Gastroesophageal sphincter (tissue), 4 donors: ENCODE measurements at places on chromosomes 4 and X.

- H3K4me3 ChIP-seq, result no peak overlapping the region
- no peak overlapping the region for H3K27ac ChIP-seq
- H3K36me3 ChIP-seq, result no peaks in the 10 kb centered on the region
Observed at GRCh38 chr4:19134685-19135084, 1113.1 kb upstream of the LCORL start.

GRCh38 chr4:137283737-137284136, 248.6 kb downstream of the PCDH18 start:
- no peaks in the 10 kb centered on the region for H3K4me1 ChIP-seq
- H3K36me3 ChIP-seq, result no peaks in the 10 kb centered on the region
- no peak overlapping the region for H3K4me3 ChIP-seq
- no peak overlapping the region for H3K27ac ChIP-seq
- no peaks in the 10 kb centered on the region for H3K27me3 ChIP-seq

DNA sequence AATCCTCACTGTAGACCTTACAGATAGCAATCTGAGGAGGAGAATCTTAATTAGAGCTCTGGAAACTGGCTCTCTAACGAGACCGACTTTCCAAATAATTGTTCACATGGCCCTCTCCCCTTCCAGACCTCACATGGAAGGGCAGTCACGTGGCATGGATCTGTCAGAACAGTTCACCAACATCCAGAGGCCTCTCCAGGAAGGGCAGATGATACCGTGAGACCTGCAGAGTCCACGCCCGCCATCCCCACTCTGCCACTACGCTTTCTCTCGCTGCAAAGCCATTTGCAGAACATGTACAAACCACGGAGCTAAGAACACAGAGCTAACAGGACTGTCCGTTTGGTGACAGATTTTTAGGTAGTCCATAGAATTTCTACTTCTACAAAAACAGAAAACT, 20.7 kb downstream of the FAT1 start:
- no peaks in the 10 kb centered on the region for H3K36me3 ChIP-seq
- peak overlapping the region; percentile 85 for H3K27ac ChIP-seq
- ATAC-seq, result no peak
- H3K4me3 ChIP-seq, result no peak overlapping the region
- H3K27me3 ChIP-seq, result no peaks in the 10 kb centered on the region
- H3K4me1 ChIP-seq, result no peaks in the 10 kb centered on the region

DNA sequence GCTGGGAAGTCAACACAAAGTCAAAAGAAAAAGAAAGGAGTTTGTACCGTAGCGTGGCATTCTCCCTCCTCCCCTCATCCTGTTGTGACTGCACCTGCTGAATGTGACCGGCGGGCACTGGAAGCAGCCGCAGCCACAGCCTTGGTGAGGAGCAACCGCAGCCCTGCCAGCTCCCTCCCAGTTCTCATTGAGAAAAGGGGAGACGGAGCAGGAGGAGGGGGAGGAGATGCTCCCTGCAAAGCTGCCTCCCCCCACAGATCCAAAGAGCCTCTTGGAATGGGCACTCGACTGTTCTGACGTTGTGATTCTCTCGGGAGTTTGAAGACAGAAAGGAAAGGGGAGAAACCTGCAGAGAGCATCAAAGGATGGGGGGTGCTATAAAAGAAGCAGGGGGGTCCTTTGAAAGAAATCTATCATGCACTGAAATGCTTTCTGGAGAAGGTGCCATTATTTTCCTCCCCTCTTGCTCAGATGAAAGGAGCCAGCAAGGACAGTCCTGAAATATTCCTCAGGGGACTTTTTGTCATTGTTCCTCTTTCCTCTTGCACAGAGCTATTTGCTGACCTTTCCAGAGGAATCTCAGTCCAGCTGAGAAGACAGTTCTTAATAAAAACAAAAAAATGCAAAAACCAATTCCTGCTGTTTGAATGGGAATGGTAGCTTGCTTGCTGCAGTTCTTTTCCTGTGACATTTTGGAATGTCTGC, 429.7 kb downstream of the MAPK10 start:
- no peak for ATAC-seq
- H3K27me3 ChIP-seq, result no peaks in the 10 kb centered on the region
- no peaks in the 10 kb centered on the region for H3K36me3 ChIP-seq
- H3K27ac ChIP-seq, result no peak overlapping the region
- H3K4me1 ChIP-seq, result peaks cover 5% of the 10 kb centered on the region

GRCh38 chrX:40061871-40062524, 35.8 kb downstream of the BCOR start:
- ATAC-seq, result no peak
- peak overlapping the region; percentile 41 for H3K27ac ChIP-seq
- H3K4me1 ChIP-seq, result peaks cover 19% of the 10 kb centered on the region
- peaks cover 68% of the 10 kb centered on the region for H3K36me3 ChIP-seq

DNA sequence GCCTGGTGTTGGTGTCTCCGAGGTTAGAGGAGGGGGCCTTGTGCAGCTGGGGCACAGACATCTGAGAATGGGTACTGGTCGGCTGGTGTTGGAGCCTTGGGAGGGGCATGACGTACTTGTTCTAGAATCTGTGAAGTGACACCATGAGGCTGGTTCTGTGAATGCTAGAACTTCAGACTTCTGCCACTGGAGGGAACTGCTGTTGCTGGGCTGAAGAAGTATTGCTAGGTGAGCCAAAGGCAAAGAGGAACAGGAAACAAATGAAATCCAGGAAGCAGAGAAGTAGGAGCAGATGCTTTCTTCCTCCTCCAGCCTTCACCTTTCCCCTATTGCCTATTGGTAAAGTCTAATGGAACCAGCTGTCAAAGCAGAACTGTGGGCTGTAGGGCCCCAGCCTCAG, 120.9 kb upstream of the DDIT4L start:
- no peaks in the 10 kb centered on the region for H3K27me3 ChIP-seq
- no peak for ATAC-seq
- no peak overlapping the region for H3K4me3 ChIP-seq
- H3K36me3 ChIP-seq, result no peaks in the 10 kb centered on the region

DNA sequence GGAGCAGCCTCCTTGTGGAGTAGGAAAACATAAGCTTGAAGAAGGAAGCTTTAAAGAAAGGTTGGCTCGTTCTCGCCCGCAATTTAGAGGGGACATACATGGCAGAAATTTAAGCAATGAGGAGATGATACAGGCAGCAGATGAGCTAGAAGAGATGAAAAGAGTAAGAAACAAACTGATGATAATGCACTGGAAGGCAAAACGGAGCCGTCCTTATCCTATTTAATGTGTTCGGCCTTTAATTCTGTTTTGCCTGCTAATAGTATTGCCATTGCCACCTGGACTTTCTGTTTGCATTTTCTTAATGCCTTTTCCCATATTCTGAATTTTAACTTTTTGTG, 1.4 kb downstream of the TCEAL1 start:
- no peaks in the 10 kb centered on the region for H3K4me1 ChIP-seq
- peak overlapping the region; percentile 91 for H3K27ac ChIP-seq
- H3K4me3 ChIP-seq, result peak overlapping the region; percentile 68
- H3K36me3 ChIP-seq, result no peaks in the 10 kb centered on the region
- H3K27me3 ChIP-seq, result no peaks in the 10 kb centered on the region

DNA sequence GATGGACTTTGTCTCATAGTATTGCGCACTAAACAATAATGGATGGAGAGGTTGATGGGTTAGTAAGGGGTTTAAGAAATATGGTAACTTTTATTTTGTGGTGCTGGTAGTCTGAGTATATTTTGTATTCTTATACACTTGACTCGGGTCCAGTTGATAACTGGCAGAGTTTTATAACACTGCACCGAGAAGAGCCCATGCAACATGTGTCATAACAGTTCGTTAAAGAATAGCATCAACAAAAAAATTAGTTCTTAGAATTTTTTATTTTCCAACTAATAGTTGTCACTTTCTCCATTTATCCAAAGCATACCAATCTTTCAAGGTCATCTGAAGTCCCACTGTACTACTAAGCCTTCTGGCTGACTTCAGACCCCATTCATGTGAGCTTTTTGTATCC, 175.1 kb downstream of the SOWAHB start:
- H3K27ac ChIP-seq, result no peak overlapping the region
- peaks cover 9% of the 10 kb centered on the region for H3K4me1 ChIP-seq
- no peak overlapping the region for H3K4me3 ChIP-seq

- peak; percentile 41 for ATAC-seq
- peaks cover 94% of the 10 kb centered on the region for H3K27me3 ChIP-seq
- H3K4me3 ChIP-seq, result no peak overlapping the region
- no peak overlapping the region for H3K27ac ChIP-seq
- no peaks in the 10 kb centered on the region for H3K4me1 ChIP-seq
Observed at GRCh38 chr4:3880615-3881120, 114.5 kb downstream of the ADRA2C start.

DNA sequence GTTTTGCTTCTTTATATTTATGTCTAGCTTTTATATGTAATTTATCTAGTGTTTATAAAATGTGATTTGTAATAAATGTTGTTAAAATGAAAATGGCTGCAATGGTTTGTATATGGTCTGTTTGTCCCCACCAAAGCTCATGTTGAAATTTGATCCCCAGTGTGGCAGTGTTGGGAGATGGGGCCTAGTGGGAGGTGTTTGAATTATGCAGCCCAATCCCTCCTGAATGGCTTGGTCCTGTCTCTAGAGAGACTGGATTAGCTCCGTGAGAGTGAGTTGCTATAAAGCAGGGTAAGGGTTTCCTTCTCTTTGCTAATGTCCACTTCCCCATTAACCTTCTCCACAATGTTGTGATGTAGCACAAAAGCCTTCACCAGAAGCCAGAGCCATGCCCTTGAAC, 30.0 kb upstream of the JADE3 start:
- no peaks in the 10 kb centered on the region for H3K36me3 ChIP-seq
- H3K4me1 ChIP-seq, result no peaks in the 10 kb centered on the region
- no peaks in the 10 kb centered on the region for H3K27me3 ChIP-seq
- H3K27ac ChIP-seq, result no peak overlapping the region

DNA sequence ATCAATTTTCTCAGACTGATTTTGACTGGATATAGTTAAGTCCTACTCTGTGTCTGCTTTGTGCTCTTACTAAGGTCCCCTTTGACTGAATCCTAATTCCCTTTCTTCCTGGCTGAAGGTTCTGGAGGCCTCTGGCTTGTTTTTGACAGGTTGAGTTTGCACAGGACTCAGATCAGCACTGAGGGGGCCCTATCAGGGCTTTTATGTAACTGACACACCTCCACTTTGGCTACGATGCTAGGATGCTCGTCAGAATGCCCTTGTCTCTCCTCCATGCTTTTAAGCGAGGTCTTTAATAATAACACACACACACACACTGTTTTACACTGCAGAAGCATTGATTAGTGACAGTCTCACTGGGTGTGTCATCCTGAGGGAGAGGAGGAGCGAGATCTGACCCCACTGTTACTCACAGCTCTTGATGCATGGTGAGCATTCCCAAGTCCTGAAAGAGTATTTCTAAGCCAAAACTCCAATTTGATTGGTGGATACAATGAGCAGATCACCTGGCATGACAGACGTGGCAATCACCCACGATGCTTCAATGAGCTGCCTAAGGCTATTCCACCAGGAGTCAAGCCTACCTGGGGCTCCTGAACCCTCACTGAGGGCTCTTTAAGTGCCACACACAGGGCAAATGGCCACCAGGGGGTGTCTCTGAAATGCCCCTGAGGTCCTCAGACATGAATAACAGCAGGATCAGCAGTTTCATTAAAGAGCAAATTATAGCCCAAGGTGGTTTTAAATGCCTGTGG, 130.4 kb upstream of the CPEB2 start:
- no peak overlapping the region for H3K27ac ChIP-seq
- no peak overlapping the region for H3K4me3 ChIP-seq
- H3K36me3 ChIP-seq, result no peaks in the 10 kb centered on the region
- H3K27me3 ChIP-seq, result no peaks in the 10 kb centered on the region
- peaks cover 6% of the 10 kb centered on the region for H3K4me1 ChIP-seq

DNA sequence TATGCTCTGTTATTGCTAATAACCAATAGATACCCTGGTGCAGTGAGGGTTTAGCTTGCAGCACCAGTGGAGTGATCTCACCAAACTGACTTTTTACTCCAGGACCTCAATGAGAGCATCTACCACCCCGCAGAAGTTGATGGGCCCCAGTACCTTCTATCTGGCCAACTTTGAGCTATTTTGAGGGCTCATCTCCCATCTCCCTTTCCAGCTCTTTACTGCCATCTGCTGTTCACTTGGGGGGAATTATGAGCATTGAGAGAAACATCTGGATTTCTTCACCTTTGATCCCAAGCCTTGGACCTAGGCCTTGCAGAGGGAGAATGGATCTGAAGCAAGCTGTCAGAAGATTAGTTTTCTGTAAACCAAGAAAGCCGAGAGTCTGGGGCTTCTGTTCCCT, 143.6 kb downstream of the TMEM164 start:
- ATAC-seq, result peak; percentile 65
- H3K36me3 ChIP-seq, result no peaks in the 10 kb centered on the region
- H3K4me1 ChIP-seq, result no peaks in the 10 kb centered on the region

DNA sequence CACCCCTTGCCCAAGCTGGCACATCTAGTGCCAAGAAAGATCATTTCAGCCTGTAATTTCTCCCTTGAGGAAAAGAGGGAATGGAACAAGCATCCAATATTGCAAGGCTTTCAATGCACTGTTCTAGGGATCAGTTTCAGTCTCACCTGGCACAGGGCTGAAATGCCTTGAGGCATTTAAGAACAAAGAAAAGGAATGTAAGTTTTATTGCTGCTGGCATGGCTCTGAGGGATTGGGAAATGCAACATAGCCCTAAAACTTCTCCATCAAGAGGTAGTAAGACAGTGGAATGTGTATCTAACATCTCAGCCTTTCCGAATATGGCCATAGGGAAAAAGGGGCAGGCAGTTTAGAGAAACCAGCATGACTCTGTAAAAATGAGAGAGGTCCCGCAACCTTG, 732.6 kb upstream of the LCORL start:
- no peaks in the 10 kb centered on the region for H3K36me3 ChIP-seq
- no peak for ATAC-seq
- H3K27me3 ChIP-seq, result no peaks in the 10 kb centered on the region
- H3K4me1 ChIP-seq, result no peaks in the 10 kb centered on the region
- no peak overlapping the region for H3K4me3 ChIP-seq
- no peak overlapping the region for H3K27ac ChIP-seq

DNA sequence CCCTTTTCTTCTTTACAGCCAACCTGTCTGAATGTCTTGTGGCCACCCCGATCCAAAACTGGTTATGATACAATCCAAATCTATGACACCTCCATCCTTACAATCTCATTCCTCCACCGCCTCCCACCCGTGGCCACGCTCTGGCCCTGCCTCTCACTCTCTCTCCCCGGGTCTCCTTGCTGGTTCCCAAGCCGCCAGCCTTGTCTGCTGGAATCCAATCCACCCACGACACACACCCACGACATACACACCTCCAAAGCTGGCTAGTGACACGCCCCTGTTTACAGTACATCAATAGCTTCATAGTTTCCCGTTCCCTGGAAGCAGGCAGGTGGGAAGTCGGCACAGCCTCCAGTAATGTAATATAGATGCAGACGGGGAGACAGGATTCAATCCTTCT, 99.0 kb downstream of the WFS1 start:
- H3K27ac ChIP-seq, result no peak overlapping the region
- ATAC-seq, result no peak
- H3K4me3 ChIP-seq, result no peak overlapping the region
- peaks cover 61% of the 10 kb centered on the region for H3K27me3 ChIP-seq

DNA sequence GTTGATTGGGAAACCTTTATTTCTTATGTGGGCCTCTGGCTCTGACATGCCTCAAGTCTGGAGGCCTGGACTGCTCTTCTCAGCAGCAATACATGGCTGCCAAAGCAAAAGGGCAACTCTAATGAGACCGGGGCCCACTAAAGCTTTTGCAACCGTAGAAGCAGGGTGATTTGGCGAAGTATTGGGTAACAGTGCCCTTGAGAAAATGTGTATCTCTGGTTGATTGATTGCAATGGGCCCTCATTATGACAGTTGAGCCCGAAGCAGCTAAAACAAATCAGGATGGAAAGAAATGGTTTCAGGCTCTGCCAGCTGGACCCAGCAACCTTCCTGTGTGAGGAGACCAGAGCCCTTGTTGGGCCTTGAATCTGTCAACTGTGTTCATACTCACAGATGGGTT, 73.4 kb downstream of the CLCN4 start:
- H3K4me1 ChIP-seq, result no peaks in the 10 kb centered on the region
- H3K27ac ChIP-seq, result no peak overlapping the region
- no peaks in the 10 kb centered on the region for H3K27me3 ChIP-seq
- no peak for ATAC-seq
- H3K36me3 ChIP-seq, result no peaks in the 10 kb centered on the region

- peak; percentile 59 for ATAC-seq
- no peaks in the 10 kb centered on the region for H3K36me3 ChIP-seq
Observed at GRCh38 chr4:3199653-3200422, 49.1 kb upstream of the MSANTD1 start.
